GM19239 (cell line): ENCODE measurements at places on chromosomes 7 and 10.

GRCh38 chr10:35661236-35661635 is 19.1 kb upstream of the FZD8 start:
- DNase-seq = no peak

DNA sequence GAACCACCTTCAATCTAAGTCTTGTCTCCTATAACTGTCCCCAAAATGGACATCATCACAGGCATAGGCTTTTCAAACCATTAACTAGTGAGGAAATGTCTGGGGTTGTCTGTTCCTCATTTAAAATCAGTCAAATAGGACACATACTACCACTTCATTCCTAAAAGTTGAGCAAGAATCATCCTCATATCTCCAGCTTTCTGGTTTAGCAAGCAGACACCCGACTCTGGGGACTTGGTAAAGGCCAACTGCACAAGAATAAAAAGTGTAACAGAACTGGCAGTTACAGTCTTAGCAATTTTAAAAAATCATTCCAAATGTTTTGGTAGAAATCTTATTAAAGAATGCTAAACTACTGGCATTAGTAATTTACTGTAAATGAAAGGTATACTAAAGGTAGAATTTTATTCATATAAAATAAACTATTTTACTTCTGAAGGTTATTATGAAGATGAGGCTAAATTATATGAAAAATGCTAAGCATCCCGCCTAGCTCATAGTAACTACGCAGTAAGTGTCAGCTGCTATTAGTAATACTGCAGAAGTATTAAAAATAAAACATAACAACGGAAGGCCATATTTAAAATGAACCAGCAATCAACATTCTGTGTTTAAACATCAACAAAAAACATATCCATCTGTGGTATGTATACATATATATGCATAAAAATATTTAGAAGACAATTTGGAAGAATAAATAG is 60.8 kb downstream of the ZNF438 start:
- DNase-seq = no peak

GRCh38 chr7:68807666-68808065 is 790.6 kb upstream of the AUTS2 start:
- no peak for DNase-seq

- no peak for DNase-seq
Measured at GRCh38 chr7:133950855-133951254, 176.3 kb upstream of the LRGUK start.

GRCh38 chr7:88635149-88635548 is 124.4 kb upstream of the ZNF804B start:
- no peak for DNase-seq

- no peak for DNase-seq
Measured at GRCh38 chr7:129769866-129770808, 158.6 kb downstream of the NRF1 start.

DNA sequence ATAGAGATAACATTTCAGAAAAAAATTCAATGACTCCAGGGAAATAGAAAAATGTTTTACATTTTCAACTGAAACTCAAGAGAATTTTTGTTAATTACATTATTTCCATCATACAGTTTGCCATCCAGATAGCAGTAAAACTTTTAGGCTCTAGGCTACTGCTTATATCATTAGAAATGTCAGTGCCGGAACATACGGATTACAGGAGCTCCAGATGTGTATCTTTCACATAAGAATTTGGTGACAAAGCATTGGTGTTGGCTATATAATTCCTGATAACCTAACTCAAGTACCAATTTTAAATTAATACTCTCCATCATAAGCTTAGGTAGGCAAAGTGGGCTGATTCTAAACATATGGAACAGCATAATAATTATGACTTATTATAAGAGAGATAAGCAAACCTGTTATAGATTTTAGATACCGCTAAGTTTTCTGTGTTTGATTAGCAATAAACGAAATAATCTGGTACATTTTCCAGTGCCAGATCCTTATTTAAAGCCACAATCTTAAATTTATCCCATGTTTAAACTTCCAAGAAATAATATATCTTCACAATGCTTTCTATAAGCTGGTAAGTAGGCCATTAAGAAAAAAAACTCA is 637.9 kb downstream of the NXPH1 start:
- no peak for DNase-seq

DNA sequence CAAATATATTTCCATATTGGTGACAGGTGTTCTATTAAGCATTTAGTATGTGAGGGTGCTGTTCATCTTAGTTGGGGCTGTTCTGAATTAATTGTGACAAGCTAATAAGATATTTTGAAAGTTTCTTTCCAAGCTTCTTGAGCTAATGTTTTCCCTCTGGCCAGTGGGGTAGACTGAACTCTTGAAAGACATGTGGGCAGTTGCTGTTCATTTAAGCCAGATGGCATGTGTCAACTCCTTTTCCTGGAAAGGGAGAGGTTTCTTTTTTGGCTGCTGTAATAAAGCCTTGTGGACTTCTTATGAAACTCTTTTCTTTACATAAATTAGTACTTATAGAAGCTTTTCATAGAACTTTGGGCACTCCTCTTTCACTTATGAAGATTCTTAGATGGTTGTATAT is 21.7 kb downstream of the RAB18 start:
- no peak for DNase-seq

- DNase-seq = no peak
Measured at GRCh38 chr10:92177546-92177945, 113.3 kb downstream of the CPEB3 start.

DNA sequence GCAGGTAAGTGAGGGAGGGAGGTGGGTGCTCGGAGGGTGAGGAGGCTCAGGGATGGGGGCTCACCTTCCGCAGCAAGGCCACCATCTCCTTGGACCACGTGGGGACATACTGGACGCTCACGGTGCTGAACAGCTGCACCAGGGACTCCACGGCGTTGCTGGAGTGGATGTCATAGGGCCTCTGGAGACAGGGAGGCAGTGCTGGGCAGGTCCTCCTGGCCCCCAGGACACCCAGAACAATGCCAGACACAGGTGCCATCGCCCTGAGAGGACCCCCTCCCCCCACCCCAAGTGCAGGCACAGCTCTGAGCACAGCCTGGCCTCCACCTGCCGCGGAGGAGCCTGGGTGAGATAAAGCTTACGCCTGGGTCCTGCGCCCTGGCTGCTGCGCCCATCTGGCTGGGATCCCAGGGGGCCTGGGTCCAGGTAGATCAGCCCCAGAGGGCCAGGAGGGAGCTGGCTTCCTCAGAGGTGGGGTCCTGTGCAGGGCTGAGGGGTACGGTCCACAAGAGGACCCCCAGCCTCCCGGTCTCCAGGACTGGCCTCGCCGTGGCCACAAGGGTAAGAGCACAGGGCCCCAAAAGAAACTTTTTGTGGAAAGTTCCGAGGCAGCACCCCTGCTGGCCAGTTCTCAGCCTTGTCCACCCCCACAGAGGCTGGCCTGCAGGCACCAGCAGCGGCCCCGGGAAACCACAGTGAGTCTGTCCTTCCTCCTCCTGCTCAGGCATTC is 37.8 kb downstream of the DPYSL4 start:
- DNase-seq = no peak

GRCh38 chr7:27161214-27161720 is 4.1 kb downstream of the HOXA9 start:
- DNase-seq = no peak

GRCh38 chr7:102061981-102062390 is 224.7 kb upstream of the SH2B2 start:
- peak; percentile 44 for DNase-seq

- DNase-seq = no peak
Measured at GRCh38 chr10:132436861-132437410, 39.9 kb downstream of the PWWP2B start.

- DNase-seq = no peak
Measured at GRCh38 chr7:151382079-151382885, 27.6 kb downstream of the WDR86 start.

DNA sequence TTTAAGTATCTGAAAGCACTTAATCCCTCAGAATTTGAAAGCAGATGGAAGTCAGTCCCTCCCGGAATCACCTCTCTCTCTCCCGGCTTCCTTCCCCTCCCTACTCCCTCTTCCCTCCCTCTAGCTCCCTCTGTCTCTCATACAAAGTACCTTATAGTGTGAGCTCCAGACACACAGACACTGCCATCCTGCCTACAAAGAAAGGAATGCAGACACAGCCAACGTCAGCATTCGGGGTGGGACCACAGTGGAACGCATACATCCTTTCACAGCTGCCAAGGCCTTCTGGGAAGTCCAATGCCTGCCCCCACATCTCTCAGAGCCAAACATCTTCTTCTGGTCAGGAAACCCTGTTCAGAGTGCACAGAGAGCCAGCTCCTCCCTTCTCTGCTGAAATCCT is 9.3 kb downstream of the NOD1 start:
- no peak for DNase-seq

- no peak for DNase-seq
Measured at GRCh38 chr10:1661416-1661815, 75.9 kb downstream of the ADARB2 start.

- no peak for DNase-seq
Measured at GRCh38 chr7:84261509-84261908, 66.9 kb upstream of the SEMA3A start.

DNA sequence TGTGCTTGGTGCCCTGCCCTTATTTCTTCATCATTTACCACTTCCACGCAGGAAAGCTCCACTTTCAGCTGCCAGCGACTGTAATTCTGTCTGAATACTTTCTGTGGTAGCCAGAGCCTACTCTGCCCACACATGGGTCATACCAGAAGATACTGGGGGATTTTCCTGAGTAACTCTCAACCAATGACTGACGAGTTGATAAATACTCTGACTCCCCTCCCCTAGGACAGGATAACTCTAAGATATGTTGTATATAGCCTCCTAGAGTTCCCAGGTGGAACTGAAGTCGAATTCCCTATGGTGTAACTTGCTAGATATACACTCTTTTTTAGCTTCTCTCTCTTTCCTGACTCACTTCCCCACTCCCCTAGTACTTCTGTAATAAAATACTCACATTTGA is 29.8 kb downstream of the SEM1 start:
- DNase-seq = no peak

- no peak for DNase-seq
Measured at GRCh38 chr7:129492391-129492790, 9.9 kb upstream of the SMKR1 start.

DNA sequence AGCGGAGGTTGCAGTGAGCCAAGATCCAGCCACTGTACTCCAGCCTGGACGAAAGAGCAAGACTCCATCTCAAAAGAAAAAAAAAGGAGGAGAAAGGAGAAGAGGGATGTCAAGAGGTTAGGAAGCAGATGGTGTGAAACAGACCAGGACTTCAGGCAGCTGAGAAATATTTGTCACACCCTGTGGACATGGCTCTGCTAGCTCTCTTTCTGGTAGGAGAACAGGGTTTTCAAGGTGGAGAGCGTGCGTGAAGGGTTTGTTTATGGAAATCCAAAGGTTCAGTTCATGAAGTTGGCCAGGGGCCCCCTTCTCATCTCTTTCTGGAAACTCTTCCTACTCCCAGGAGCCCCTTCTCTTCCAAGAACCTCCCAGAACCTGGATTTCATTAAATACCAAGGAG is 110.8 kb upstream of the GALNT17 start:
- DNase-seq = no peak

DNA sequence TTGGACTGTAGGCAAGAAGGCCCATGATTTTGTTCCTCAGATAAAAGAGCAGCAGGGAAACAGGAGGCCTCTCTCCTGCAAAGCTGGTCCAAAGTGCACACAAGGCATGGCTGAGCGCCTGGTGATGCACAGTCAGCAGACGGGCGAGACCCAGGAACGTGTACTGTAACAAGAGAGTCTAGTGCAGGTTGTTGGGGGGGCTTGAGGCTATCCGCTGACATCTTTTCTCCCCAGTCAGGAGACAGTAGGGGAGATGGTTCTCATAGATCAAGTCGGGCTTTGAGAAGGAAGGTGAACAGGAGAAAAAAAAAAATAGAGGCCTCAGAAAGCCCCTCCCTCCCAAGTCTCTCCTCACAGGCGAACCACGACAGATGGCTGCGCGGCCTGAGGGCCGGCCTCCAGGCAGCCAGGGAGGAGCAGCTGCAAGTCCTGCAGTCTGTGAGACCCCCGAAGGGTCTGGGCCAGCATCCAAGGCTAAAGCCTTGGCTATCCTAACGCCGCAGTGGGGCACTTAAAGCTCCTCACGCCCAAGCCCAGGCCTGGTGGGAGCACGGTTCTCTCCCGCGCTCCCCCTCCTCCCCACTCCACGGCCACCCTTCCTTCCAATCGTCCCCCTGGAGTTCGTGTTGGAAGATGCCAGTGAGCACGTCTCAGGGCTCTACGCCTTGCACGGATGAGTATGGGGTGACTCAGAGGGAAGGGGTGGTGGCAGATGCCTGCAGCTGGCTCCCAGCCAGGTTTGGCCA is 68.3 kb downstream of the PRKAG2 start:
- no peak for DNase-seq

GRCh38 chr7:1733908-1734730 is 64.0 kb downstream of the ELFN1 start:
- no peak for DNase-seq

- DNase-seq = no peak
Measured at GRCh38 chr10:93703066-93703465, 674 bp upstream of the FRA10AC1 start.

GRCh38 chr10:37819797-37820196 is 37.6 kb downstream of the ZNF248 start:
- DNase-seq = no peak

DNA sequence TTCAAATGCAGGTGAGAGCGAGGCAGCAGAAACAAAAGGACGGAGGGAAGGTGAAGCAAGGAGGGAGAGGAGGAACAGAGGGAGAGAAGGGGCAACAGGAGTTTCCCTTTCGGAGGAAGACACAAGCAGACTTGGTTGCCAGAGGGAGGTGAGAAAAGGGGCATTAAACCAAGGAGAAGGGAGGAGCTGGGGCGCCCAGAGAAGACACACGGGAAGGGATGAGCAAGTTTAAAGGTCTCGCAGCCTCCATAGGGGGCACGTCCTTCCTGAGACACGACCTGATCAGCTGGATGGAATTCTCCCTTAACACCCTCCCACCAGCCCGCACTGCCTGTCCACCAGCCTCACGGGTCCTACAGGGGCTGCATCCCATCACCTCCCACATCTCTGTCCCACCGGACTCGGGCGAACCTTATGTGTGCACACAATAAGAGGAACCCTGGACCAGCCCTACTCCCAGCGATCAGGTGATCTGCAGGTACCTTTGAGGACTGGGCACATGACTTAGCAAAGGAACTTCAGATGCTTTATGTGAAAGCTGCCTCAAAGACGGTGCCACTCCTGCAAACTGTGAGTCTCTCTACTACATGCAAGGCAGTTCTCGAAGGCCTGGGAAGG is 251.2 kb downstream of the TNS3 start:
- DNase-seq = no peak

DNA sequence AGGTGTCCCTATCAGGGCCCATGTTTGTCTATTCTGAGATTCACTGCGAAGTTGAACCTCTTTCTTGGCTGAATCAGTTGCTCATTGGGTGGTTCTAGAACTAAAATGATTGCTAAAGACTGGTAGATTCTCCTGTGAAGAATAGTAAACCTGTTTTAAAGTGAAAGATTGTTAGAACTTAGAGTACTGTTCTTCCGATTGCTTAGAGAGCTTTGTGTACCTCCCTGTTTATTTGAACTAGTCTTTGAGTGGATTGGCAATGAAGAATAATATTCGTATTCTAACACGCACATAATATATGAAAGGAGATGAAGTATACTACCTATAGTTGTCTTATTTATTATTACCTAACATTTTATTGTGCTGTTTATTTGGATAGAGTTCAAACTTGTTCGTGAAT is 124.8 kb upstream of the RPA3 start:
- DNase-seq = no peak

GRCh38 chr7:7327423-7327822 is 145.1 kb downstream of the C1GALT1 start:
- no peak for DNase-seq

GRCh38 chr7:143288836-143289235 is 685 bp downstream of the CASP2 start:
- no peak for DNase-seq
